ENCODE measurements at places on chromosomes 5 and 9.

DNA sequence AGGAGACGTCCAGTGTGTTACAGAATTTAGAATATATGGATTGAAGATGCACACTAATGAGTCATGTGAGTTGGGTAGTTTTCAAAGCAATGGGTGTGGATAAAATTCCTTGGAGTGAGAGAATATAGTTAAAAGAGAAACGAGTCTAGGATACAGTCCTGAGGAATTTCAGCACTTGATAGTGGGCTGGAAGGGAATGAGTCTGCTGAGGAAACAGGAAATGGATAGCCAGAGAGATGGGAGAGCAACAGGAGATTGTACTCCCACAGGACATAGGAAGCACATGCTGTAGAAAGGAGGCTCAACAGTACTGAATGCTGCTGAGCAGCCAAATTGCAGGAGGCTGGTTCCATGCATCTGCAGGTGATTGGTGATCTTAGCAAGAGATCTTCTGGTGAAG lies 68.1 kb downstream of the FBN2 start:
- DNase-seq = no peak

- no peak for DNase-seq
These were observed 57.6 kb downstream of the DPYSL3 start for GRCh38 chr5:147452165-147452811.

DNA sequence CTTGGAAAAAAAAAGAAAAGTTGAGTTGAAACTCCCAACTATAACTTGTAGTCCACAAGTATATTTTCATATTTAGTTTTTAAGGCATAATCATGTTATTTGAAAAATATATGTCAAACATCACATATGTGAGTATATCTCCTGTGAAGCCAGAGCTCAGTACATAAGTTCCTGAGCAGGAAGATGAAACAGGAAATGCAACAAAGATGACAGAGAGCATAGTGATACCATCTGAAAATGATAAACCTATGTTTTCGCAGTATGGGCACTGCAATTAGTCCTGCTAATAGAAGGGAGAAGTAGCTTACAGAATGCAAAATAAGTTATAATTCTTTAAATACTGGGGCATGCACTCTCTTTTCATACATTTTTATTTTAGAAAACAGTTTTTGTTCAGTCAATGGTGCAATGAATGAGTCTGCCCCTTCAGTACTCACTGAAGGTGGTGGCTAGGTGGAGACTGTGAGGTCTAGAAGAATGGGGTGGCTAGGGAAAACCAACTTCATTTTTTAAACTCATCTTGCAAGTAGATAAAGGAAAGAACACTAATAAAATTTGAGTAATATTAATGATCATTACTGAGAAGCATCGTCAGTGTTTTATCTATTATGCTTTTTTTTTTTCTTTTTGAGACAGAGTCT lies 54.1 kb upstream of the FYB1 start:
- DNase-seq = no peak

GRCh38 chr5:1488882-1489680 lies 34.7 kb downstream of the LPCAT1 start:
- DNase-seq = peak; percentile 29

GRCh38 chr5:113373426-113373825 lies 61.4 kb downstream of the TSSK1B start:
- DNase-seq = no peak

GRCh38 chr5:156951359-156951758 lies 11.7 kb downstream of the TIMD4 start:
- DNase-seq = no peak

DNA sequence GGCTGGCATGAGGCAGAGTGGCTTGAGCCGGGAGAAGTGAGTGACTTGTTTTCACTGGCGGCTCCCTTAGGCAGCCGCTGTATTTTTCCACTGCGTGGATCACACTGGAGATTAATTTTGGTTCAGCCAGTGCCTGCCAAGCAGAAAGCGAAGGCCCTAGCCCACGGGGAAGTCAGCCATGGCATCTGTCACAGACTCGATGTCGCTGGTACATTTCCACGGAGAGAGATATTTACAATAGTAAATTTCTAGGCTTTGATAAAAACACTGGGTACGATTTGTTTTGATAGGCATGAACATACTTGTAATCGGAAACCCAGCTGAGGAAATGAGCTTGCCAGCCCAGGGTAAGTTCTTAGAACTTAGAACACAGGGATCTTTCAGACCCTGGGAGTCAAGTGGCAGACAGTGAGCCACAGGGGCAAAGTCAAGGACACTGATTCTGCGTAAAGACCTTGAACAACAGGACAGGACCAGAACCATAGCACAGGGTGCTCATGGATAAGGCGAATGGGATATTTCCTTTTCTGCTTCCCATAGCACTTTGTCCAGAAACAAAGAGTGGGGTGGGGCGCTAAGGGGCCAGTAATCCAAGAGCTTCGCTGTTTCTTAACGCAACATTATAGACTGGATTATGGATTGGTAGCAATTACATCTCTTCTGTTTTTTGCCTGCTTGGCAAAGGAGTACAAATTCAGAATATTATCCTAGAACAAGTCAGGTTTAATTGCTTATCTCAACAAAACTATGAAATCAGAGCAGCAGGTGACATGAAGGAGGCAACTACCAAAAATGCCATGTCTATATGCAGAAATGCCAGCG lies 4.5 kb downstream of the DUSP1 start:
- DNase-seq = no peak

DNA sequence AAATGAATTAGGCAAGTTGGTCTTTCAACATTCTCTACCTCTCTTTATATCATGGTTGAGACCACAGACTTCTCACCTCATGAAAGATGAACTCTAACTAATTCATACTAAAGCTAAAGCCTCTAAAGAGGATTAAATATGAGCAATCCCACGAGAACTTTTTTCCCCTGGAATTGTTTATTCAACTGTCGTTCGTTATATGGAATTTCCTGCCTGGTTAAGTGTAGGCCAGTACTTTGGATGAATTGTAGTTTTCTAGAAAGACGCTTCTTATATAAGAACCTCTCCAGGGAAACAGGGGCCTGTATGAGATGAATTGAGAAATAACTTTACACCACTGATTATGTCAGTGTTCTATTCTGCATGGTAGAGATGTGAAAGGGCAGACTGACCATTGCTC lies 42.9 kb downstream of the PDCD1LG2 start:
- DNase-seq = no peak

GRCh38 chr5:154197801-154198491 lies 7.4 kb downstream of the GALNT10 start:
- DNase-seq = peak; percentile 51

GRCh38 chr9:133999851-134000265 lies 7.7 kb upstream of the VAV2 start:
- DNase-seq = no peak

- no peak for DNase-seq
These were observed 1632.8 kb downstream of the MAT2B start for GRCh38 chr5:165138236-165138635.

DNA sequence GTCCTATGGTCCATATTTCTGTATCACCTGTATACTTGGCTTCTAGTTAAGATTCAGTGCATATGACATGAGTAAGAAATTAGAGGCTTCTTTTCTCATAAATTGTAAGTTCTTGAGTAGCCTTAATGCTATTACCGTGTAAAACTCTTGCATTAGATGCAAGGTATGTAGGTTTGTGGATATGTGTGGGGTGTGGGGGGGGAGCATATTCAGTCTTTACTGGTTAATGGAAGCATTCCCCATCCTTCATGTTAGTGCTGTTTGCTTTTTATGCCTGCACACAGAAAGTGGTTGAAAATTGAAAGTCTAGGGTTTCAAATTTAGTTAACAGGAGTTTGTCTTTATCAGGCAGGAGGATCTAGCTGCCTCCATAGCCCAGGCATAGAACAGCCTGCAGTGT lies 16.1 kb downstream of the RAI14 start:
- no peak for DNase-seq

GRCh38 chr5:132663771-132664695 lies 6.1 kb downstream of the IL13 start:
- DNase-seq = no peak

- DNase-seq = no peak
These were observed 10.3 kb upstream of the RANBP3L start for GRCh38 chr5:36311956-36312355.

DNA sequence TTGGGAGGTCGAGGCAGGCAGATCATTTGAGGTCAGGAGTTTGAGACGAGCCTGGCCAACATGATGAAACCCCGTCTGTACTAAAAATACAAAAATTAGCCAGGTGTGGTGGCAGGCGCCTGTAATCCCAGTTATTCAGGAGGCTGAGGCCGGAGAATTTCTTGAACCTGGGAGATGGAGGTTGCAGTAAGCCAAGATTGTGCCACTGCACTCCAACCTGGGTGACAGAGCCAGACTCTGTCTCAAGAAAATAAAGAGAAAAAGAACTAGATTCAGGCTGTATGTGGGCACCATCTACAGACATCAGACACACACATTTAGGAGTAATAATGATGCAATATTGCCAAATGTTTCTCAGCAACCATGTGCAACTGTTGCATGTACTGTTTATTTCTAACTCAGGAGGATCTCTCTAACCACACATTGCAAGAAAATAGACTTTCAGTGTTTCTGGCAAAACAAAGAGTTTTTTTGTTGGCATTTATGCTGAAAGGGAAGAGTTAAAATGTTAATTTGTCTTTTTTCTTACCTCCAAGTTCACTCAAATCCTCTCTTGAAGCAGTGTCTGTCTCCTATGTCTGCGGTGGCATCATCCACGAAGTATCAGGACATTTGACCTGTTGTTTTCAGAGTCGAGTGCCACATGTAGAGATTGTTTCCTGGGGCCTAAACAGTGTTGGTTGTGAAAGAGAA lies 5.1 kb upstream of the ORM1 start:
- DNase-seq = no peak

DNA sequence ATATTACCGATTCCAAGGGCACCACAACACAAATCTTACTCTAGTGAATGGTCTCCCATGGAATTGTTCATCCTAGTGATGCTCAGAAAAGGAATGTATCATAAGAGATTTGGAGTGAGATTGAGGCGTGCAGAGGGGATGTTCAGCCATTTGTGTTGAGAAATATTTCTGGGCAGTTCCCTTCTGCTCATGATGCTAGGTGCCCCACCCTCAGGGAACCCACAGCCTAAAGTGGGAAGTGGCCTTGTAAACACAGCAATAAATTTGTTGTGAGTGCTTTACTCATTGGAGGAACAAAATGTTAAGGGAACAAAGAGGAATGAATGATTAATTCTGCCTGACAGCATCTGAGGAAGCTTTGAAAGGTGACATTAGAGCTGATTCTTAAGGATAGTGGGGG lies 129.9 kb downstream of the TLE4 start:
- DNase-seq = no peak

GRCh38 chr5:162607879-162608278 lies 540.3 kb downstream of the GABRG2 start:
- DNase-seq = no peak

GRCh38 chr5:102991802-102992201 lies 128.1 kb downstream of the GIN1 start:
- DNase-seq = no peak

- no peak for DNase-seq
These were observed 42.1 kb downstream of the CXXC5 start for GRCh38 chr5:139690064-139690802.

Measured in stimulated activated CD4-positive, alpha-beta T cell treated with anti-CD3 and anti-CD28 coated beads, Interleukin-4, amount 100 ng/mL, for 1 hour (primary cell).